ENCODE measurements at places on chromosomes 4 and X.

GRCh38 chr4:4302416-4302815 lies 12.4 kb downstream of the ZBTB49 start:
- DNase-seq = no peak

GRCh38 chr4:13483768-13484121 lies 395 bp downstream of the RAB28 start:
- DNase-seq = no peak

GRCh38 chr4:113447061-113447460 lies 314.5 kb downstream of the CAMK2D start:
- DNase-seq = no peak

DNA sequence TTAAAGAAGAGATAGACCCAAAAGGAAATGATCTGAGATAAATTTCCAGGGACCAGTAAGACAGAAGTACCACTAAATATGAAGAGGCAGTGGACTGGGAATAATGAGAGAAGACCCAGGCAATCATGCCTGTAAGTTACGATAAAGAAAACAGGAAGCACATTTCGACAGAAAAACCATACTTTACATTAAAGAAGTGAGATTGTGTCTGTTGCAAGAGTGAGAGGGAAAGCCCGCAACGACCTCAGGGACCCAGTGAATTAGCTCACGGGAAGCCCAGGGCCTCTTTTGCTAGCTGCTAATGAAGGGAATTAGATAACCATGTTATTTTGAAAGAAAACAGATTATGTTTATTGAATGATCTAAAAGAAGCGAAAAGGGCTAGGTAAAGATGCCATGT lies 28.9 kb upstream of the ACSL1 start:
- DNase-seq = peak; percentile 53

- DNase-seq = no peak
Measured at GRCh38 chr4:82820689-82821088, 22.1 kb upstream of the SCD5 start.

GRCh38 chr4:66164869-66165268 lies 494.6 kb upstream of the EPHA5 start:
- no peak for DNase-seq

DNA sequence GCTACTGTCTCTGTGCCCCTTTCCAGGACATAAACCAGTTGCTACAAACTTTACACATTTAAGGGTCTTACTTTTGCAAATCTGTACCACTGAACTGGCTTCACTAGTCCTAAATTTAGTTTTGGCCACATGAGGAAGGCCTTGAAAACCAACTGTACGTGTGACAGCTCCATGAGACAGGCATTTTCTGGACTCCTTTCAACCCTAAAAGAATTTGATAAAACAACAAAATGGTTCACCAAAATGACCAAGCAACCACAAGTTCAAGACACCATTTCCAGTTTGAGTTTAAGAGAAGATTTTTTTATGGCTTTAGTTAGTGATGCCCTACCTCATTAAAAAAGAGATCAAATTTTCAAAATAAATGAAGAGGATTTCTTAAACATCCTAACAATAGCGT lies 246.4 kb downstream of the ZNF674 start:
- DNase-seq = no peak

DNA sequence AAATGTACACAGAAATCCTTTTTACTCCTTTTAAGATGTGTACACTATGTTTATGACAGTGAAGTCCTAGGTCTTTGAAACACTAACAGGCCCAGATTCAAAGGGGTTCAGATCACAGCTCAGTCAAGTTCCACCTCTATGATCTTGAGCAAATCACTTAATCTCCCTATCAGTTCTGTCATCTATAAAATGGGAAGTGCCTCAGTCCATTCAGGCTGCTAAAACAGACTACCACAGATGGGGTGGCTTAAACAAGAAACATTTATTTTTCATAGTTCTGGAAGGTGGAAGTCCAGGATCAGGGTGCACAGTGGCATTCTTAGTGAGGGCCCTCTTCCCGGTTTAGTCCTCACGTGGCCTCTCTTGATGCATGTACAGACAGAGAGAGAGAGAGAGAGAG lies 117.1 kb downstream of the CORIN start:
- no peak for DNase-seq

DNA sequence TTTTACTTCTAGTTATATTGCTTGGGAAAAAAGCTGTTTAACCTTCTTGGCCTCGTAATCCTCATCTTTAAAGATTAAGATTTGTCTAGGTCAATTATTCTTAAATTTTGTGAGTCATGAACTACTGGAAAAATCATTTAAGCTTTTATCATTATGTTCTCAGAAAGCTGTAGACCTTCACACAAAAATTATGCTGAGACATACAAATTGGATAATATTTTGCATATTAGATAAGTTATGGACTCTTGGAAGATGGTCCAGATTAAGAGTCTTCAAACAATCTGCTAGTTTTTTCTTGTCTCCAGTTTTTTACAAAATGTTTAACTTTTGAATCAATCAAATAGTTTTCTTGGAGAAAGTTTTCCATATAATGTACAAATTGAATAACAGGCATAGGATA lies 108.1 kb upstream of the NEIL3 start:
- DNase-seq = no peak

DNA sequence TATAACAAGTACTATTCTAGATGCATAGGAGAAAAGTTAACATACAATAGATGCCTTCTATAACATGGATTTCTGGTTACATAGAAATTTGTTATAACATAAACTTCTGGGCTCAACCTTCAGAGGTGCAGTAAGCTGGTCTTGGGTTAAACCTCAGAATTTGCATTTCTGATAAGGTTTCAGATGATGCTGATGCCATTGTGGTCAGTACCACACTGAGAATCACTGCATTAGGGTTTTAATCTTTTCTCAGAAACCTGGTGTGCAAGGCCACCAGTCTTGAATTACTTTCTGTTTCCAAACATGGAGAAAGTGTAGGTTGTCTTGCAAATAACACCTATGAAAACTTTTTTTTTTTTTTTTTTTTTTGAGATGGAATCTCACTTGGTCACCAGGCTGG lies 146.2 kb downstream of the SPOCK3 start:
- peak; percentile 3 for DNase-seq

- DNase-seq = no peak
Measured at GRCh38 chrX:139642241-139642927, 65.6 kb downstream of the MCF2 start.

GRCh38 chr4:26746802-26747213 lies 113.8 kb upstream of the STIM2 start:
- peak; percentile 58 for DNase-seq

DNA sequence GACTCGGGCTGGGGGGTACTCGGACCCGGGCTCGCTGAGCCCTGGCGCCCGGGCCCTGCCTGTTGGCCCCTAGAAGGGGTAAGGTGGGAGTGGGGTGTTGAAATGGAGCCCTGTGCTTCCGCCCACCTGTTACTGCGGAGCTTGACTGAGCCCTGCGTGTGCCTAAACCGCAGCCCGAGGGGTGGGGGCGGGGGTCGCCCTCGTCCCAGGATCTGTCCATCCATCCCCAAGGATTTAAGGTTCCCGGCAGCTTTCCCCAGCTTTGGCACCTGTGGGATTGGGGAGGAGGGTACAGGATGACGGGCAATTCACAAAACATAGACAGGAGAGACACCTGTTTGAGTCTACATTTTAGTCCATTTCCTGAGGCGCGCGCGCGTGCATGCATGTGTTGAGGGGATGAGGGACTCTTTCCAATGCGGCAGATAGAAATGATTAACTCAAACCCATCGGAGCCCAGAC lies 779 bp downstream of the GABRQ start:
- no peak for DNase-seq

- no peak for DNase-seq
Measured at GRCh38 chr4:137300776-137301175, 231.5 kb downstream of the PCDH18 start.

GRCh38 chr4:24212642-24213041 lies 322.8 kb upstream of the PPARGC1A start:
- DNase-seq = no peak

GRCh38 chrX:68725756-68726365 lies 78.4 kb downstream of the STARD8 start:
- DNase-seq = no peak

DNA sequence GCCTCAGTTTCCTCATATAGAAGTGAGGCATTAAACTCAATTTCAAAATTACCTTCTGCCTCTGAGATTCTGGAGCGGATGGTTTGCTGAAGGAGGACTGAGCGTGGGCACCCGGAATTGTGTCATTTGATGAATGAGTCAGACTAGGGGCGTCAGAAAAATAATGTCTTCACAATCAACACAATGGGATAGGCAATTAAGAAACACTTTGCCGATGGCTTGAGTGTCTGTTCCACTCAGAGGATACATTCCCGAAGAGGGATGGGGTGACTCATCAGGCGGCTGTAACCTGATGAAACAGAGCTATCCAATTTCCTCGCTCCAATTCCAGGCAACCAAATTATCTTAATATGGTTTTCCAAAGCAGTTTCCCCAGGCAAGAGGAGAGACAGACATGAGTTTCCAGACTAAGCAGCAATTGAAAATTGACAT lies 1.2 kb upstream of the CHRNA9 start:
- DNase-seq = no peak

DNA sequence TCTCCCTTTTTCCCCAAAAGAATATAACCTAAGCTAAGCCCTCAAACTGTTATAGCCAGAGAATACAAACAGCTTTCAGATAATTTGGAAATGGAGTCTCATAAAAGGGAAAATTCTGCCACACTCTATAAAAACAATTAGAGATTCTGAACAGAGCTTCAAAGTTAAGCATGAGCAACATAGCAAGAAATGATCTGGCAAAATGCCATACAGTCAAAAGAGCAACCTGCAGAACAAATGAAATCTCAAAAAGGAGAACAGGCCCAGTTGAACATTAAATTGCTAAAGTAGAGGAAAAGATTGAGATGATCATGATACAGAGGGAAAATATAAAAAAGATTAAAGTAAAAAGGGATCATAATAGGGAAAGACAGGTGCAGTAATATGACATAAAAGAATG lies 250.5 kb downstream of the TLL1 start:
- no peak for DNase-seq
